ENCODE measurements at places on chromosomes 13 and 19.
A peak's percentile ranks its signal among the peaks of the same experiment; 100 is the strongest.

DNA sequence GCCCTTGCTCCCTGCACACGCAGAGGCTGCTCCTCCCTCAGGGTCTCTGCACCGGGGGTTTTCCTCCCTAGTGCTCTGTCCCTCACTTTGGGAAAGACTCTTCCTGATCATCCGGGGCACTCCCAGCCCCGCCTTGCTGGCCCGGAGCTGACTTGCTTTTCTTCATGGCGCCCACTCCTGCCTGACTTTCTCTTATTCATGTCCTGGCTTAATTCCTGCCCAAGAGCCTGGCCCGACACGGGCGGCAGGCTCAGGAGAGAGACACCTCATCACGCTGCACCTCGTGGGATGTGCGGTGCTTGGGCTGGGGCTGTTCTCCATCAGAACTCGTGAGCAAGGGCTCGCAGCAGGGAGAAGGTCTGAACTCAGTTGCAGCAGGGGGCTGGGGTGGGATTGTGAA lies 11.8 kb upstream of the PLA2G4C start:
- DNase-seq, result no peak

DNA sequence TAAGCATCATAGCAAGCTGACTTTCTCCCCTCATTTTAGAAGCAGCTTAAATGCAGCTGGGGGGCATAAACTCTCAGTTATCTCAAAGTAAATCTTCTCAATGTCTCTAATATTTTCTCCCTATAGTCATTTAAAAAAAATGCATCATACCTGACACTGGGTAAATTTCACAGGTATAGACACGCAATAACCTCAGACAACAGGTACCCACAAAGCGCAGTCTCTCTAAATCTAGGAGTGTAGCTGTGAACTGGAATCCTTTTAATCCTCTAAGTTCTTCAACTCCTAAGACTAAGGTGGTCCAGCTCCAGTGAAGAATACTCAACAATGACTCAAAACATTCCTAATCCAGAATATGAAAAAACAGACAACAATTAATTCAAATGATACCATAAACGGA lies 141.2 kb downstream of the MYCBP2 start:
- DNase-seq, result no peak

DNA sequence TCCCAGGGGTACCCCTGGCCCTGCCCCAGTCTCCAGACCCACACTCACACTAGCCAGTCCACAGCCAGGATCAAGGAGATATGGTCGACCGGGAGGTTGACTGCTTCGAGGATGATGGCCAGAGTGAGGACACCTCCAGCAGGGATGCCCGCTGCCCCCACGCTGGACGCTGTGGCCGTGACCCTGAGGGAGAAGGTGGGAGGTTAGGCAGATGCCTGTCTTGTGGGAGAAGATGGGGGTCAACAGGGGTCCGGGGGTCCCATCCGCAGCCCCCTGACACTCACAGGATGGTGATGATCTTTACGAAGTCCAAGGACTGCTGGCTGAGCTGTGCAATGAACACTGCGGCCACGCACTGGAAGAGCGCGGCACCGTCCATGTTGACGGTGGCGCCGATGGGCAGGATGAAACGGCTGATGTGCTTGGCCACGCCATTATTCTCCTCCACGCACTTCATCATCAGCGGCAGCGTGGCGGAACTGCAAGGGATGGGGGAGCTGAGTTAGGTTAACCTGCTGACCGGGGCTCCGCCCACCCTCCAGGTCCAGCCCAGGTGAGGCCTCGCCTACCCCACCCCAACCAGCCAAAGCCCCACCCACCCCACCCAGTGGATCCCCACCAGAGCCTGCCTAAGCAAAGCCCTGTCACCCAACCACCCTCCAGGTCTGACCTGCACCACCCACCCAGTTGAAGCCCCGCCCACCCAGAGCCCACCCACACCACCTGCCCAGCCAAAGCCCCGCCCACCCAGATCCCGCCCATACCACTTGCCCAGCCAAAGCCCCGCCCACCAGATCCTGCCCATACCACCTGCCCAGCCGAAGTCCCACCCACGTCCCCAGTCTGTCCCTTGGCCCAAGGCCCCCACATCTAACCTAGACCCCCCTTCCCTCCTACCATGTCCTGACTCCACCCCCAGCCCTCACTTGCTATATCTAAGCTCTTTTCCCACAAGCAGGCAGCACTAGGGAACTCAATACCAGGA lies 11.2 kb downstream of the SLC1A5 start:
- peak; percentile 30 for DNase-seq

GRCh38 chr19:46449228-46449627 lies 20.5 kb upstream of the PNMA8C start:
- no peak for DNase-seq

- no peak for DNase-seq
These were observed 157.0 kb downstream of the KLF5 start for GRCh38 chr13:73215823-73216222.

DNA sequence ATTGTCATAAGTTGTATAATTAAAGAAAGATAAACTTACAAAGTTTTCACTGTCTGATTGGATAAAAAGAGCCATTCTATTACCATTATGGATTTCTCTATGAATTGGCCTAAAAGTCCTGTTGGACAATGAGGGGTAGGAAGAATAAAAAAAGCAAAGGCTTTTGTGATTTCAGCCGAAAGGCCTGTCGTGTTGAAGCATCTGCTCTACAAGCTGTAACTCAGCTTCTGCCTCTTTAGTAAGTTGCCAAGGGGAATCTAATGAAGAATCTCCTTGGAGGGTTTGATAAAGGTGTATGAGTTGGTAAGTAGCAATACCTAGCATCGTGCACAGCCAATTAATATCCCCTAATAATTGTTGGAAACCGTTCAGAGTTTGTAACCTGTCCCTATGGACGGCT lies 25.2 kb upstream of the ERVV-1 start:
- no peak for DNase-seq

GRCh38 chr19:58003174-58003828 lies 681 bp upstream of the ZNF606 start:
- no peak for DNase-seq

DNA sequence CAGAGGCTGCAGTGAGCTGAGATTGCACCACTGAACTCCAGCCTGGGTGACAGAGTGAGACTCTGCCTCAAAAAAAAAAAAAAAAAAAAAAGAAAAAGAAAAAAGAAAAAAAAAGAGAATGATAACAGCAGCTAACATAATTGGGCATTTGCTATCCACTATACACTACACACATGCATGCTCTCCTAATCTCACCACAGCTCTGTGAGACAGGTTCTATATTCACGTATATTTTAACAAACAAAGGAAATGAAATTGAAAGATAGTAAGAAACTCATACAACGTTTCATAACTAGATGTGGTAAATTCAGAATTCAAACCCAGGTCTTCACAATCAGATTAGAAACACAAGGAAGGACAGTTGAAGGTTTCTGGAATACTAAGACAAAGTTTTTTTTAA lies 265.7 kb downstream of the DIAPH3 start:
- no peak for DNase-seq

DNA sequence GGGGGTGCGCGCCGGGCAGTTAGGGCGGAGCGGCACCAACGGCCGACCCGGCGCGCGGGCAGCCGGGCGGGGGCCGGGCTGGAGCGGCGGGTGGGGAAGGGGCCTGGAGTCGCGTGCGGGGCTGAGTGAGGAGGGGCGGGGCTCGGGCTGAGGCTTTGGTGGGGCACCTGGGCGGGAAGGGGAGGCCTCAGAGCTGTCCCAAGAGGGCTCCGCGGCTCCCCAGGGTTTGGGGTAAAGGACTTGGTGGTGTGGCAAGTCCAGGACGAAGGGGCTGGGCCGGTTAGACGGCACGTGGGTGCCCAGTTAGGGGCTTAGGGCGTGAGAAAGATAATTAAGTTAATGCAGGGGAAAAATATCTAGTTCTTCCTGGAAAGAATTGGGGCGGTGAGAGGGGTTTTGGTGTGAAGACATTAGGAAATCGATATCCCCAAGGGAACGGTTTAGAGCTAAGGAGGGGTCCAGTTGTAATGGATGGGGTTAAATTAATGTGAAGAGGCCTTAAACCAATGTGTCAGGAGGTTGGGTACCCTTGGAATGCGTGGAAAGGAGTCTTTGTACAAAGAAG lies 496 bp downstream of the ZNF574 start:
- peak; percentile 20 for DNase-seq

- no peak for DNase-seq
These were observed 63.1 kb downstream of the ZDHHC20 start for GRCh38 chr13:21395953-21396352.

GRCh38 chr13:75670496-75670895 lies 34.4 kb downstream of the LMO7 start:
- DNase-seq, result no peak

DNA sequence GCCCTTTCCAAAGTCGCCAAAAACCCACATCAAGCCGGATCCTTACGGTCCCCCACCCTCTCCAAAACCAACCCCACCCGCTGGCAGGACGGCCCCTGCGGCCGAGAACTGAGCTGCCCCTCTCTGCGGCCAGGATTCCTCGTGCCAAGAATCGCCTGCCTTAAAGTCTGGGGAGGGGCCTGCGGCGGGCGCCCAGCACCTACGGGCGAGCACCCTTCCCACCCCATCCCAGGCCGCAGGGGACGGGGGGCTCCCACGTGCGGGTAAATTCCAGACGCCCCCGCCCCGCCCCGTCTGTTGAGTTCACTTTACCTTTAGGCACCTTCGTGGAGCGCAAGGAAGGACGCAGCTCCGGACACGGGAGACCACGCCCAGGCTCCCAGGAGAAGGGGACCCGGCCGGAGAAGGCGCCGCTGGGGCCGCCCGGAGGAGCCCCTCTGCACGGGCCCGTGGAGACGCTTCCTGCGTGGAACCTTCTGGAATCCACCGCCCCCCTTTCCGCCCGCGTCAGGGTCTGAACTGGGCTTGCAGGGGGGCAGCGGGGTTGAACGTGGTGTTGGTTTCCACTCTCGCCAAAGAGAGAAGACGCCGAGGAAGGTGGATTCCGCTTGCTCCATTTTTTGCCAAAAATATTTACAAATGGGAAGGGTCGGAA lies 22.8 kb downstream of the ONECUT3 start:
- no peak for DNase-seq

GRCh38 chr13:76570510-76570971 lies 315.7 kb downstream of the KCTD12 start:
- DNase-seq, result no peak

DNA sequence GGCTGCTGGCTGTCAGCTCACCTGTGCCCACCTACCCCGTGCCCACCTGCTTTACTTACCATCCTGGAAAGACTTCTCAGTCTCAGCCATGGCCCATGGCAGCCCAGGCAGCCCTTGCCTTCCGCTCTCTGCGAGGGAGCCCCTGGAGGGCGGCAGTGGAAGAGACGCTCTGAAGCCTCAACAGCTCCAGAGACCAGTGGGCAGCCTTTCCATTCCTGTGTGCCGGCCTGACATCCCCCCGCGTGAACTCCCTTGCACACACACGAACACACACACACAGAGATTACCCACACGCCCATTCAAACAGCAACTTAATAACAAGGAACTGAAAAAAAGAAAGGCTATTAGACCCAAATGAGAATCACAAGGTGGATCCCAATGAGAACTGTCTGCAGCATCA lies 14.2 kb upstream of the RASA3 start:
- DNase-seq, result no peak

GRCh38 chr13:102197193-102197592 lies 204.7 kb downstream of the FGF14 start:
- no peak for DNase-seq

DNA sequence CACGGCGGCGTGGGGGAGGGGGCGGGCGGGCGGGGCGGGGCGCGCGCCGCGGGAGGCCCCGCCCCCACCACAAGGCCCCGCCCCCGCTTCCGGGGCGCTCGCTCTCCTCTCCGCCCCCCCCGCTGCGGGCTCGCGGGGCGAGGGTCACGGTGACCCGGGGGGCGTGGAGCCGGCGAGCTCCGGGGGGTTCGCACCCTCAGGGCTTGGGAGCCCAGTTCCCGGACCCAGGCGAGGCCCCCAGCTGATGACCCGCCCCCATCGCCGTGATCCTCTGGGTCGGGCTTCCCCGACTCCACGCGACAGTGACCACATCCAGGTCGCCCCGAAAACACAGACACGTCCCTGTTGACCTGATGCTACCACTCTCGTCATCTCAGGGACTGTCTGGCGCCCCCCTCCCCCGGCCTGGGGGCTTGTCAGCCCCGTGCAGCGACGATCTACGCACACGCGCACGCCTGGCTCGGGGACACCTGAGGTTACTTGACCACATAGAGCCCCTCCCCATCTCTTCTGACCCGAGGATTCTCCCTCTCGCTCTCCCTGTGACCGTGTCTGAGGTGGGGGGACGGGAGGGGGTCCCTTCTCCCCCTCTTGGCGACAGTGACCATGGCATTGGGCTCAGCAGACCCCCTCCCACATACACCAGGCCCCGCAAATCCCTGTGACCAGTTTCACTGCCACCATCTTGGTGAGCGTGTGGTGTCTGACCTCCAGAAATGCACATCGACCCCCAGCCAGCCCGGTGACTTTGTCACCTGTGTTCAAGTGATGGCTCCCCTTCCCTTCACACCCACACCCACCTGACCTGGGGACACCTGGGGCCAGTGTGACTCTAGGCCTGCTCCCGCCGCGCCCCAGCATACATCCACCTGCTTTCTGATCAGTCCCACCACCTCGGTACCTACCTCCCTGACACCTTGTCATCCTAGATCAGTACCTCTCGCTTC lies 670 bp downstream of the MAP2K7 start:
- peak; percentile 43 for DNase-seq

DNA sequence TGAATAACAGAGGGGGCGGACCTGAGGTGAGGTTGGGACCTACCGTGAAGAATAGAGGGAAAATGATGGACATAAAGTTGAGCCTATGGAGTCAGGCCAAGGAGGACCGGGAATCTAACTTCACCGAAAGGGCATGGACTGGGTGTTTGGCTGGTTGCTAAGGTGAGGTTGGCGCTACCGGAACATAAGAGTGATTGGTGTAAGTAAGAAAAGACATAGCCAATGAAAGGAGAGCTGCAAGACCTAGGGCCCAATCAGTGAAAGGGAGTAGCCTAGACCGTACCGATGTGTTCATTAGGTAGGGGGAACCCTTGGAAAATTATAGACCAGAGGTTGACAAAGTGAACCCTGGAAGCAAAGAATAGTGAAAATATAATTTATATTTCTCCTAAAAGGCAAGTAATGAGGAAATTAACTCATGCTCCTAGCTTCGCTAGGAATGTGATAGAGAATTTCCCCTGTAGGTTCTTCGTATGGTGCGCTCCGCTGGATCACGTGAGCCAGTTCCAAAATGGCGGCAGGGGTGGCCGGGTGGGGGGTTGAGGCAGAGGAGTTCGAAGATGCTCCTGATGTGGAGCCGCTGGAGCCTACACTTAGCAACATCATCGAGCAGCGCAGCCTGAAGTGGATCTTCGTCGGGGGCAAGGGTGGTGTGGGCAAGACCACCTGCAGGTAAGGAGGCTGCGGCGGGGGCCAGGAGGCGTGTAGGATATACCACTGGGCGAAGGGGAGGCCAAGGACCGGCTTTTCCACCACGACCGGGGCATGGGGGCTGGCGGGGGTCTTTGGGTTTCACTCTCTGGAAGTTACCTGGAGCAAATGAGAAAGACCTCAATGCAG lies at the start of gene GET3:
GET3 (plus strand) TSS at position 503 of the 840 bp plus-strand sequence; CDS start at position 512, 9 bp downstream.
- peak; percentile 58 for DNase-seq

DNA sequence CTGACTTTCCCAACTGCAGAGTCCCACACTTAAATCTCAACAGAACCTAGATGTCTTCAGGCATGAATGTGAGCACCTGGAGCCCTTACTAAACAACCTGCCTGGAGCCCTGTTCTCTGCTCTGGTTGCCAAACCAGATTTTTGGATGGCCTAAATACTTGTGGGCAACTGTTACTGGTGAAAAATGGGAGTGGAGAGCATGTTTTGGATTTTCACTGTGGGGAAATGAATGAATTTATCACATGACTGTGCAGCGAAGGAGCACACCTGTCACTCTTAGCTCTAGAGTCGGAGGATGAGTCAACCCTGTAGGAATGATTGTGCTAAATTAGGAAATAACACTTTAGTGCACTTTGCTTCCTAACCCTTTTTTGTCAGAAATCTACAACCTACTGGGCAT lies 30.3 kb downstream of the SHISA2 start:
- DNase-seq, result no peak

- no peak for DNase-seq
These were observed 254.9 kb upstream of the PCDH20 start for GRCh38 chr13:61670384-61671161.
